Calu3 (cell line): ENCODE measurements at places on chromosomes 5 and 9. TPM values are rescaled to one million over a fixed set of nuclear protein-coding genes. Genes with fewer than 3 reads are reported as not detected.

C5orf52 gene
- total RNA-seq = not detected in 2 replicates

DNA sequence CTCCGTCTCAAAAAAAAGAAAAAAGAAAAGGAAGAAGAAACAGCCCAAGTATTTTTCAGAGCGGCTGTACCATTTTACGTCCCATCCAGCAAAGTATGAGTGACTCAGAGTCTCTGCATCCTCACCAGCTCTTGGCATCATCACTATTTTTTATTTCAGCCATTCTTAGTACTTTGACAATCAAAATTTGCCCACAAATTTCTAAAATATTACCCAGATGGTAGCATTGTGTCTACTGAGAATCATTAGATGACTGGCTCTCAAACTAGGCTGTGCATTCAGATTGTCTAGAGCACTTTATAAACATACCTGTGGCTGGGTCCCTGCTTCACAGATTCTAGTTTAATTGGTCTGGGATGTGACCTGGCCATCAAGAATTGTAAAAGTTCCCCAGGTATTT lies 21.6 kb upstream of the MELK start:
- DNase-seq = no peak

GRCh38 chr5:91379246-91379913 lies 3.7 kb downstream of the ARRDC3 start:
- no peak for DNase-seq

DNA sequence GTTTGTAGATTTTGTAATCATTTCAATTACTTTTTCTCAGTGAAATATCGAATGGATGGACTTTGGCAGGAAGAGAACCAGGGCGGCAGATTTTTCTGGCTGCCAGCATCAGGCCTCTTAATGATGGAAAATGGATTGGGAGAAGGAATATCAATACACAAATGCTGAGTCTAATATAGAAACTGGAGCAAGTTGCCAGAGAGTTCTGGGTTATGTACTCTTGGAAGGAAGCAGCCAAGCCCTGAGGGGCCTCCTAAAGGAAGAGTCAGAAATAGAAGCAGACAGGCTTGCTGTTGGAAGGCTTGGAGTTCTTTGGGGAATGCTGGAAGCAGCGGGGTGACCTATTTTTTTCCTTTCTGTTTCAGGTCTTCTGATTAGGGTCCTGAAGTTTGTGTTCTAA lies 428.6 kb downstream of the DMAC1 start:
- no peak for DNase-seq

DNA sequence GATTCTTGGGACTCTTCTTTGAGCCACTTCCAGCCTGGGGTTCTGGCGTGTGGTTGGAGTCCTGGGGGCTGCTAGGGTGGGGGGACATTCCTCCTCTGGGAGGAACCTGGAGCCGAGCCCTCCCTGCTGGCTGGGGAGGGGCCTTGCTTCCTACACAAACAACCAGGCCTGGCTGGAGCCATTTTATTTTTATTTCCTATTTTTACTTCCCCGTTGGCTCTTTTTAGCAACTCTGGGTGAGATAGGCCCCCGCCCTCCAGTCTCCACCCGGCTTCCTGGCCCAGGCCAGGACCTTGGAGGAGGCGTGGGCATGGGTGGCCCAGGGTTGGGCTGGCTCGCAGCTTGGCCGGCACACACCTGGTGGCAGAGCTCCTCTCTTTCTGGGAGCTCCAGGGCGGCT lies 15.1 kb downstream of the RXRA start:
- no peak for DNase-seq

DNA sequence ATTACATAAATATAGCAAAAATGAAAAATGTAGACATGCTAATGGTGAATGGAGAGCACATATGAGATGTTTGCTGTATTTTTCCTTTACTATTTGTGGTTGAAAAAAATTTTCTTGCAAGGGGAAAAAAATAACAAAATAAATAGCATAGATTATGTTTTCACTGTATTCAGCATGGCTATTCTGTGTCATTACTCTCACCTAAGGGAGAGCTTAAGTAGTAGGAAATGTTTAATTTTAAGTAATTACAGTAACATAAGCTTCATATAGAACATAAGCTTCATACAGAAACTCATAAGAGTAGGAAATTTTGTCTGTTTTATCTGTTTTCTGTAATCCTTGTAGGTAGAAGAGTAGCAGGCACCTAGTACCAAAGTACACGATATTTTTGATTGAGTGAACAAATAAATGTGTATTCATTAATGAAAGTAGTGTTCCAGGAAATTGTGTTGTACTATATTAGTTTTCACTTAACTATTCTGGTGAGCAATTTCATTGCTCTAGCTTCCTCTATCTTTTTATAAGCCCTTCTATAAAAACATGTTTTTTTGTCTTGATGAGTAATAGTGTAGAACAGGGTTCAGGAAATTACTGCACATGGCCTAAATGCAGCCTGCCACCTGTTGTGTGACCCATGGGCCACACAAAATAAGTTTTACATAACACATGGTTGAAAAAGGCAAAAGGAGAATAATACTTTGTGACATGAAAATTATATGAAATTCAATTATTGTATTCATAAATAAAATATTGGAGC lies 1025.0 kb upstream of the CDH10 start:
- DNase-seq = no peak
